ENCODE measurements at places on chromosomes 7 and 10.
A peak's percentile ranks its signal among the peaks of the same experiment; 100 is the strongest.

DNA sequence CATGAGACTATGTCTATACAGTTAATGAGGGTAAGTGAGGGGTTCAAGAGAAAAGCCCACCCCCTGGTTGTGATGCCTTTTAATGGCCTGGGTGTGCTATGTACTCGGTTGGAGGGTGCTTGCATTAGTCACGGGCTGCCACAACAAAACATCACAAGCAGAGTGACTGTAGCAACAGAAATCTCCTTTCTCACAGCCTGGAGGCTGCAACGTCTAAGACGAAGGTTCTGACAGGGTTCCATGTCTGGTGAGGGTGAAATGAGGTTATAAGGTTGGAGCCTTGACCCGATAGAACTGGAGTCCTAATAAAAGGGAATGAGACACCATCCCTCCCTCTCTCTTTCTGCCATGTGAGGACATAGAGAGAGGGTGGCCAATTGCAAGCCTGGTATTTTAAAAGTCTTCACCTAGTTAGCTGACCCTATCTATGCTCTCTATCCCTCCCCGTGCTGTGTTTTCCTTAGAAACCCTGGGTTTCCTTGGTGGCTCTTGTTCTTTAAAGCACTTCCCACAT, 126.0 kb upstream of the GDF10 start:
- DNase-seq, result no peak

GRCh38 chr7:101511965-101512364, 117.1 kb downstream of the MYL10 start:
- no peak for DNase-seq

DNA sequence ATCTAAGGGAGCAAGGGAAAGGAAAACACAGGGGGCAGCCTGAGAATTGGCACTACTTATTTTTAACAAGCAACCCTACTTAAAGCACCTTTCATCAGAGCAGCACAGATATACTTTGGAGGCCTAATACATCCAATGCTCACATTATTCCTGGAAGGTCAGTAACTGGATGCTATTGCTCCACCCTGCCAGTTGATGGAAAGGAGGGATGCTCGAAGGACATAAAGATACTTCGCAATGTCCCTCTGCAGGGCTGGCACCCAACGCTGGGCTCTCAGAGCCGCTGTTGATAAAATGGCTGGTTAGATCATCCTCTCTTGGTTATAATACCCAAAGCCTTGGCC, 307.9 kb upstream of the AOAH start:
- no peak for DNase-seq

- peak; percentile 83 for DNase-seq
These were observed 811 bp downstream of the RGS10 start for GRCh38 chr10:119541459-119542356.

DNA sequence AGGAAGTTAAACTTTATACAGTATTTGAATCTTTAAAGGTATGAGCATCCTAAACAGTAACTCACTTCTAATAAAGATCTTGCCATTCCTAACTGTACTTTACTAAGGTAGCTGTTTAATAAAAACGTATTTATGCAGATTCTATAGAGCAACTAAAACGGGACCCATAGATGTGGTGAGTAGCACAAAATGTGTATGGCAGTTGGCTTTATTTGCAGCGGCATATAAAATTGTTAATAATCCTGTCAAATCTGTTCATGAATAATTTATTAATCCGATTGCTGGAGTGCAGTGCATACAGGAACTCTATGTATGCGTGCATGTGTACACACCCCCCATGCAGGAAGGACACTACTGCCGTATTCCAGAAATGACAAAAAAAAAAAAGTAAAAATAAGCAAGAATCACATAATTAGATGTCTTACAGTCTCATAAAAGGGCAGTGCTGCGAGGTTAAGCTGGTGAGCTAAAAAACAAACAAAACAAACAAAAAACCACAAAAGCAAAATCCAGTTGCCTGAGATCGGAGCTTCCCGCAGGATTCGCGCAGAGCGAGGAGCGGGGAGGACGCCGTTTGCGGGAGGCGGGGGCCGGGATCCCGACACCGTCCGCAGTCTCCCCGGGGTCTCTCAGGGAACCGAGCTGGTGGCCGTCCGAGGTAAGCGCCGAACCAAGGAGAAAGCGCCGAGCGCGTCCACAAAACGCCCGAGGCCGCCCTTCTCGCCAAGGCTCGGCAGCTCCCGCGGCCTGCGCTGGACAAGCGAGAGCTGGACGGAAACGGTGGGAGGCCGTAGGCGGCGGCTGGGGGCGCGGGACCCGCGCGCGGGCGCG, 518 bp upstream of the COMMD3 start:
- DNase-seq, result no peak

- DNase-seq, result no peak
These were observed 7.6 kb downstream of the SP8 start for GRCh38 chr7:20779041-20779440.

DNA sequence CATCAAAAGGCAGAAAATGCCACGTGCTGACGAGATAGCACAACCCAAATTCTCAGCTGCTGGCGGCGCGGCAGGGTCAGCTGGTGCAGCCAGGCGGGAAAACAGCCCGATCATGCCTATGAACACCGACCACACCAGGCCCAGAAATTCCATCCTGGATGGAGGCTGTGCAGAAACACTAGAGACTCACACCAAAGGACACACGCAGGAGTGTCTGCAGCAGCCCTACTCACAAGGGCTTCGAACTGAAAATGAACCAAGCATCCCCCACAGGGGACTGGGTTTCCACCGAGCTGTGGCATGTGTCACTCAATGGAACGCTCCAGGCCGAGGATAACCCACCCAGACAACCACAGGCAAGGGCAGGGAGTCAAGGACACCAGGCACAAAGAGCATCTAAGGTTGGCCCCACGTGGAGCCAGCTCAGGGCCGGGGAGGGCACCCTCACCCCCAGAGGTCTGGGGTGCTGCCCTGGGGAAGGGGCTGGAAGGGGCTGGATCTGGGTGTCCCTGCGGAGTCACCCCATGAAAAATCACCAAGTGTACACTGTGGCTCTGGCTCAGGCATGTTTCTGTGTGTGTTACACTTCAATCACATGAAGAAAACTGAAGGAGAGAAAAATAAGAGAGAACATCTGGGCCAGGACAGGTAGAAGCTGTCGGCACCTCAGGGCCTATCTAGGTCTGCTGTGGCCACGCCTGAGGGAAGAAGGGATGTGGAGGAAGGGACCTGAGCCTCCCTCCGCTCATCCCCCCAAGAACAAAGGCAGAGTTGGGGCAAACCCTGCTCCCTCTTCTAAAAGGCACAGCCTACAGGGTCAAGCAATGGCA, 33.0 kb downstream of the RASGEF1A start:
- no peak for DNase-seq

DNA sequence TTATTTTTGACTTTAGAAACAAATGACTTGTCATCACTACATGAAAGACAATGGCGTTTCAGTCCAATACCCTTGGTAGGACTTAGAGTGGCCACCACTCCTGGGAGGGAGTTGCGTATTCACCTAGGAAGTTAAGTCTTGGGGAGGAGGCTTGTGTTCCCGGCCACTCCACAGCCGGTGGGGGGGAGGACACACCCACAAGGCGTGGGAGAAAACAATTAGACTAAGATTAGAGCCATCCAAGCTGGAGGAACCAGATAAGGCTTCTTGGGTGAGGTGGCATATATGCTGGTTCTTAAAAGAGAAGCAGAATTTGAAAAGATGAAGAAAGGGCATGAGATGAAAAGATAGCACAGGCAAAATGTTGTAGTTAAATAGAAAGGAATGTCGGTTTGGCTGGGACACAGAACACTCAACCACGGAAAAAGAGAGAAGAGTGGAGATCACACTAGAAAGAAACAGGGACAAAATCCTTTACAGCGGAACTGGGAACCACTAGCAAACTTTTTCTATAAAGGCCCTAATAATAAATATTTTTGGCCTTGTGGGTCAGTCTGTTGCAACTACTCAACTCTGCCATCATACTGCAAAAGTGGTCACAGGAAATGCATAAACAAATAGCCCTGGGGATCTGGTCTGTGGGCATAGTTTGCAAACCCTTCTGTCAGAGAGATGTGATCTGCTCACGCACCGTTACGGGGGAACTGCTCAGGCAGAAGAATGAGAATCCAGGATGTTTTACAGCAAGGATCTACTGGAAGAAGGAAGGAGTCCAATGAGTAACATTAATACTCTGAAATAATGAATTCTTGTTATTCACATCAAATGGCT, 651.8 kb downstream of the PARD3 start:
- DNase-seq, result no peak

- DNase-seq, result no peak
These were observed 40.0 kb downstream of the CDK1 start for GRCh38 chr10:60818134-60818770.

DNA sequence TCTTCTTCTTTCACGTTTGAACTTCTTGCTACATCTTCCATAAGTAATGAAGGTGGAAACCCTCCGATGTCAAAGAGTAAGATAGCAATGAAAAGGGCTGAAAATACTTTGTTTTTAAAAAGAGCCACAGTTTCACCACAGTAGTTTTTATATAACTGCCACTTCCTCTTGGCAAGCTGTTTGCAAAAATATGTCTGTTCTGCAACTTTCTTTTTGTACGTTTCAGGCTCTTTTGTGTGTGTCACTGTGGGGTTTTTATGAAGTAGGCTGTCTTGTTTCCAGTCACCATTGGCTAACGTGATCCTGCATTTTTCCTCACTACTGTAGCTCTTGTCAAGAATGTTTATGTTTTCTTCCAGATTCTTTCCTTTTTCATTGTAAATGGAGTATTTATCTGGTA, 55.6 kb downstream of the SLC16A9 start:
- no peak for DNase-seq

DNA sequence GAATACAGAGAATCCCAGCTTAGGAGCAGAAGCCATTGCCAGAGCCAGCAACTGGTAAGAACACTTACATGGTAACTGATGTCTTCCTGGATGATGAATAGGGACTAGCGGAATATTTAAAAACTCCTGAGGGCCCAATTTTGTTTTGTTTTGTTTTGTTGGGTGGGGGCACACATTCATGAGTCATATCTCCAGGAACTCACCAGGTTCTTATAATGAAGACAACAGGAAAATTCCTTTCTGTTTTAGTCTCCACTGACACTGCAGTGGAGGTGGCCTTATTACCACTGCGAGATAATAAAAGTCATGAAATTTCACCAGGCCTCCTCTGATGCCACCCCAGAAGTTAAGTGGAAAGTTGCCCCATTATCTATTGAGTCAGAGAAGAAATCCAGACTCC, 6.6 kb upstream of the CUZD1 start:
- no peak for DNase-seq

DNA sequence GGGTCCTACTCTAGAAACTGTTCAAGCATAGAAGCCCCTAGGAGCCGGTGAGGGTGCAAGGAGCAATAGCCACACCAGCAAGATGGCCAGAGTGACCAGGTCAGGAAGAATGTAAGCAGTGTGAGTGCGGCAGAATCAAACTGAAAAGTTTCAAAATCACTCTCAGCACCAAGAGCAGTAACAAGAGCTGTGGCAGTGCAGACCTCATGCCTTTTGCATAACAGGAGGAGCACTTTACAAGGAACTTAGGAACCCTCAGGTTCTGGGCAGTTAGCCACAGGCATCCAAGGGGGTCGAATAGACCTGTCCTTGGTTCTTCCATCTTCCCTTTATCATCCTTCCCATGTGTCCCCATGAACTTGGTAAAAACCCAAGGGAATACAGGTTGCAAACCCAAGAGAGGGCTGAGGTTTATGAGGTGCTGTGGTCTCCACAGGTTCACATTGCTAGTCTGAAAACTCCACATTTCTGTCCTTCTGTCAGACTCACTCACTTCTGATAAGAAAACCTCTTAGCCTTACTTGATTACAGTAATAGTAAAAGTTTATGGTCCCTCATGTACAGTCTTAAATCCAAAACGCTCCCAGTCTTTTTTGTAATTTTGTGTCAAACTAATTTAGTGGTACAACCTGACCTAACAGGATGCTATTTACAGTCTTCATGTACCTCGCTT, 78.4 kb downstream of the PON1 start:
- no peak for DNase-seq

DNA sequence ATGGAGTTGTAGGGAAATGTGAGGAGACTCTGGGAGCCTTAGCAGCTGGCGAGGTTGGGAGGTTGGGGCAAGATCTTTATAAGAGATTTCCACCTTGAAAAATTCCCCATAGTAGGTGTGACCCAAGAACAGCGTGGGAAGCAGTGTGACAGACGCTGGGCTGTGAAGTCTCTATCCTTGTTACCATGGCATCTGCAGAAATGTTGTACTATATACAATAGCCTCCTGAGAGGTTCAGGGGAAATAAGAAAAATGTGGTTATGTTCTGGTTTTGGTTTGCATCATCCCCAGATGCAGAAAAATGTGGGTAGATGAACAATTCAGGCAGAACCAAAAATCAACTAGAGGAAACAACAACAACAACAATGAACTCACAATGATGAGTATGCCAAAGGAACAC, 498.6 kb downstream of the SH2D4B start:
- no peak for DNase-seq

GRCh38 chr10:580778-581177, 108.7 kb downstream of the DIP2C start:
- DNase-seq, result no peak

DNA sequence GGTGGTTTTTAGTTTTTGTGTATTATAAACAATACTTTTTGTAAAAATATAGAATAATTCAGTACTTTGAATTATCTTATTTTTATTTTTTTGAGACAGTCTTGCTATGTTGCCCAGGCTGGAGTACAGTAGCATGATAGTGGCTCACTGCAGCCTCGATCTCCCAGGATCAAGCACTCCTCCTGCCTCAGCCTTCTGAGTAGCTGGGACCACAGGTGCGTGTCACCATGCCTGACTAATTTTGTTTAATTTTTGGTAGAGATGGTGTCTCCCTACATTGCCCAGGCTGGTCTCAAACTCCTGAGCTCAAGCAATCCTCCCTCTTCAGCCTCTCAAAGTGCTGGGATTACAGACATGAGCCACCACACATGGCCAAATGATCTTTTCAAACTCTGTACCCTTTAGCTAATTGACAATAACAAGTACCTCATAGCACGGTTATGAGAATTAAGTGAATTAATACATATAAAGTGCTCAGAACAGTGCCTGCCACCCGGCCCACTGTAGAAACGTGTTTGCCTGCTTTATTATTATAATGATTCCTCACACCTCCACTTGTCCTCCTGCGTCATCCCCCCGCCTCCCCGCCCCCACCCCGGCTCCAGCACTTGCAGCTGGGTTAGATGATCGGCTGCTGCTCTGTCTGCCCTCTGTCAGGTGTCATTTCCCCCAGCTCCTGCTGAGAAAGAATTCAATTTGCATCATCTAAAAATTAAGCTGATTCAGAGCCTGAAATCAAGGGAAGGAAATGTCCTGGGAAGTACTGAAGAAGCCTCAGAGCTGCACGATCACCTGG, 53.6 kb upstream of the NRF1 start:
- DNase-seq, result no peak

Measured in stimulated activated CD4-positive, alpha-beta T cell treated with anti-CD3 and anti-CD28 coated beads, Interleukin-4, amount 100 ng/mL, for 1 hour (primary cell).